ENCODE measurements at places on chromosomes 16 and 17.

- peak; percentile 52 for DNase-seq
These were observed 1.6 kb upstream of the EFTUD2 start for GRCh38 chr17:44900894-44901293.

DNA sequence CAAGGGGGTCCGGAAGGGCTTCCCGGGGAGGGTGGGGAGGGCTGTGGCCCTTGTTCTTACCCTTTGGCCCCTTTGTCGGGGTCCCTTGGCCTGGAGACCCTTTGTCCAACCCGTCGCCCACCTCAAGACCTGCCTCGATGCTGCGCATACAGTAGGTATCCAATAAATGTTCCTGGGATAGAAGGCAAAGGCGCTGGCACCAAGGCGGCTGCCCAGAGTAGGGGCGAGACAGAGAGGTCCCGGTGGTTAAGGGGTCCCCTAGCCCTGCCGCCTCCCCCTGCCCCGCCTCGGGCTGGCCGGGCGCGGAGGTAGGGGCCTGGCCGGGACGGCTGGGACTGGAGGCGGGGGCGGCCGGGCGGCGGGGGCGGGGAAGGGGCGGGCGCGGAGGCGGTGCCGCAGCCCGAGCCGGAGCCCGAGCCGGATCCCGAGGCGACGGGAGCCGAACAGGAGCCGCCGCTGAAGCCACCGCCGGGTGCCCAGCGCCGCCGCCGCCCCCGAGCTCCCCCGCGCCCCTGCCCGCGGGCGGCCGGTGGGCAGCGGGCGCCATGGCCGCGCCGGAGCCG, at the start of gene NHERF2:
NHERF2 (plus strand) TSS at position 442 of the 563 bp plus-strand sequence; CDS start at position 546, 104 bp downstream.
- DNase-seq: no peak

- no peak for DNase-seq
These were observed 5.5 kb downstream of the MYO19 start for GRCh38 chr17:36529121-36529520.

DNA sequence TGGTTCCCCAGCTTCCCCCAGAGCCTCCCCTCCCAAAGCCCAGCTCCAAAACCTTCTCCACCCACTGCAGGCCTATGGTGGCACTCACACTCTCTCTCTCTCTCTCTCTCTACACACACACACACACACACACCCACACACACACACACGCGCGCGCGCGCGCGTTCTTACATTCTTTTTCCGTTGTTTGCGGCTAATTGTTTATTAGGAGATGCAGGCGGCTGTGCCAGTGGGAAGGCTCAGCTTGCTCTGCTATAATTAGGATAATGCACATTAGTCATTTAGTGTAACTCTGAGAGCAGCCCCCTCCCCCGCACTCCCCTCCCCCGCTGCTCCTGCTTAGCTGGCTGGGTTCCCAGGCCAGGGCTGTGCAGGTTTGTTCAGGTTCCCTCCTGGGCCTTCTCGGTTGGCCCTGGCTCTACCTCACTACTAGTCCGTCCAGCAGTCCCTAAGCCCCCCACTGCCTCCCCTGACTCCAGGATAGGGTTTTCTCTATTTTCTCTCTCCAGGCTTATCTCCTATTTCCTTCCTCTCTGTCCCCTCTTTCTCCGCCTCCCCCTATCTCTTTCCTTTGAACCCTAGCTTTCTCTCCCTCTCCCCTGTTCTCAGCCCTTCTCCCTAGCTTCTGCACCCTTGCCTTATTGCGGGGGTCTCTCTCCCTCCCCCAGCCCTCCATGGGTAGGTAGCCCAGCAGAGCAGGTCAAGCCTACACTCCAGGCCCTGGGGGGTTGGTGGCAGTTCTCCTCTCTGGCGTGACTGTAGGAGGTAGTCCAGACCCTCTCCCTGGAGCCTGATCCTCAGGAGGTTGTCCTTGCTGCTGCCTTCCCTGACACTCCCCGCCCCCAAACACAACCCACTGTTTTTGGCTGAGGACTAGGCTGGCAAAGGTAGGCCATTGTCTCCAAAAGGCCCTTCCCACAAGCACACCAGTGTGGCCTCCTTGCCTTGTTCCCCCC, 34.0 kb downstream of the TMEM132E start:
- DNase-seq: peak; percentile 58

GRCh38 chr17:81322271-81323082, 27.4 kb upstream of the SLC38A10 start:
- DNase-seq: no peak

DNA sequence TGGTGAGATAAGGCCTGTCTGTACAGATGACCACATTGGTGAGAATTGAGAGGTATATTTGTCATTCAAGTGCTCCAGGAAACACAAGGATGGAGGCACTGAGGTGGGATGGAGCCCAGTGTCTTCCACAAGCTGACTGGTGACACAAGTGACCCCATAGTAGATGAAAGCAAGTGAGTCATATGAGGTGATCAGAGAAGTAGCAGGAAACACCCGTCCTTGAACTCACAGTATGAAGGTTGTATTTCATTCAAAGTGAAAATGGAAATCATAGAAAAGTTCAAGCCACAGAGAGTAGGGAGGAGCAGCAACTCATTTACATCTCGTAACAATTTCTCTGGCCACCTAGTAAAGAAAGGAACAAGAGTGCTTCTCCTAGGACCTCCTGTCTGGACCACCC, 609.8 kb downstream of the HS3ST4 start:
- no peak for DNase-seq

- no peak for DNase-seq
These were observed 4.5 kb upstream of the PHKG2 start for GRCh38 chr16:30743716-30744115.
